ENCODE measurements at places on chromosomes 2 and 18.

GRCh38 chr2:235561450-235561849, 67.6 kb downstream of the AGAP1 start:
- DNase-seq: no peak

GRCh38 chr18:50284255-50284885, 3.0 kb upstream of the MBD1 start:
- no peak for DNase-seq

DNA sequence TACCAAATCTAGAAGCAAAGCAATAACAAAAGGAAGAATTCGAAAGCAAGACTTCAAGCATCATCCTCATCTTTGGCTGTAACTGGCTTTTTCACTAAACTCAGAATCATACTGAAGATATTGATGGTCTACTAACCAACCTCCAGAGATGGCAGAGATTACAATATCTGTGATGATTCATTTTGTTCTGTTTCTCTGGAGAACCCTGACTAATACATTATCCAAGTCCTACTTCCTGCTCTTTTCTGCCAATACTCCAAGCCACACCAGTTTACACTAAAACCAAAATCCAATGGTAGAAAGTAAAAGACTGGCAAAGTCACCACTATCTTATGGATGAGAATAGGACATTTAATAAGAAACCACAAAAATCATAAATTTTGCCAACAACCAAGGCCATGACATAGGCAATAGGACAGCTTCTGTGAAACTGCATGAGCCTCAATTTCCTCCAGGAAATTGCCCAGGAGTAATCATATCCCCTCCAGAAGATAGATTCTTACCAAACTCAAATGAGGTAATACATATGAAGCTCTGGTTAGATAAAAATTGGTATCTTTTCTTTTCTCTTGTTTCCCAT, 159.8 kb downstream of the METTL4 start:
- no peak for DNase-seq

- DNase-seq: no peak
Measured at GRCh38 chr2:207434899-207435465, 94.8 kb upstream of the CREB1 start.

GRCh38 chr2:143296089-143296488, 166.9 kb downstream of the ARHGAP15 start:
- DNase-seq: peak; percentile 48

- DNase-seq: no peak
Measured at GRCh38 chr2:226300196-226300886, 499.3 kb downstream of the IRS1 start.

- DNase-seq: no peak
Measured at GRCh38 chr18:30245766-30246455, 796.6 kb downstream of the DSC3 start.

GRCh38 chr2:240557808-240558207, at the start of gene ANKMY1:
Gene ANKMY1, minus strand, starts transcription at chr2:240557988. Its CDS starts 653 bp downstream, at chr2:240557335.
- DNase-seq: no peak

DNA sequence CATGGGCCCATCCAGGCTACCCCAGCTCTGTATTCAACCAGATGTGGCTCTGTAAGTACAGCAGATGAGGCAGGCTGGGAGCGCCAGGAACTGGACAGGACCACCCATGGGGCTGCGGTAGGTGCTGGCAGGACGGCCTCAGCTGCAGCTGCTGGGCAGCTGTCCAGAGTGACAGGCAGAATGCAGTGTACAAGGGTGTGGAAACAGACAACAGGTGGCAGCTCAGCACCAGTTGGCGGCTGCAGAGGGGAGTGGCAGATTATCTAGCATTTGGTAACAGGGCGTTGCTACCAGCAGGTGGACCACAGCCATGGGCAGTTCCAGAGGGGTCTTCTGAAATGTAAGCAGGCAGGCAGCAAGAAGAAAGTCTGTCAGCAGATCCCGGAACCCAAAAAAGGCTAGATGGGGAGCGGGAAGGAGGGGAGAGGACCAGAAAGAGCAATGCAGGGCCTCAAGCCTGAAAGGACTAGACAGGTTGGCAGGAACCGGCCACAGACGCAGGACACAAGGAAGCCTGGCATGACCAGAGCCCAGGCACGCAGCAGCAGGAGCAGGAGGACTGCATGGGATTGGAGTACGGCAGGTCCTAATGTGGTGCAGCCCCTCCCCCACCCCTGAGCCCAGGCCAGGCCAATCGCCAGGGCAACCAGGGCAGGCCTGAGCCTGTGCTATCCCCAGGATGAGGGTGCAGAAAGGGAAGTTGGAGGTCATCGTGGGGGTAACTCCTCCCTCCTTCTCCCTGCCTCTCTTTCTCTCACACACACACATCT, 24.7 kb downstream of the PKDCC start:
- no peak for DNase-seq

DNA sequence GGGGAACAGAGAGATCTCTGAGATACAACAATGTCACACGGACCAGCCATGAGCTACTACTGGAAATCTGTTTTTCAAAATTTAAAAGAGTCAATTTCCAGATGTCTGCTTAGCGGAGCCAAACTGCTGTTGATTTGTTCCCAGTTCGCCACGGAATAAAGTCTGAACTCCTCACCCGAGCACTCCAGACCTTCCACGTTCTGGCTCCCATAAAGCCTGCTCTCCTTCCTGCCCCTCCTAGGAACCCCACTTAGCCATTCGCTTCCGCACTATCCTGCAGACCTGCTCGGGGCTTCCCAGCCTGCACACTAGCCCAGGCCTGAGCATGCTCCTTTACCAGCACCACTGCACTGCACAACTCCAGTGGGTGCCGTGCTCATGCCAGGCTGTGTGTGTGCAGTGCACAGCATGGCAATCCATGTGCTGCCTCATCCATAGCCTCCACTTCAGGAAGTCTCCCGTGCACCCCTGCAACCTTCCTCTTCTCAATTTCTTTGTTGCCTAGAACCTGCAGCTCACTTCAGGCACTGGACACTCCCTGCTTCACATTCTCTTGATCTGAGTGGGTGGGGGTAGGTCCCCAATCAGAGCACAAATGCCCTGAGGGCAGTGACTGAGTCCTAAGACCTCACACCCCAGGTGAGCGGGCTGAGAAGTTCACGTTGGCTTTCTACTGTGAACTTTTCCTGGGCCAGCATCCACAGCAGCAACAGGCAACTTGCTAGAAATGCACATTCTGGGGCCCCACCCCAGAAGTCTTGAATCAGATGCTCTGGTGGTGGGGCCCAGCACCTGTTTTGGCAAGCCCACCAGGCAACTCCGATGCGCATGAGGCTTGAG, 53.7 kb downstream of the ZBTB7C start:
- no peak for DNase-seq

GRCh38 chr2:158443606-158444005, 12.9 kb downstream of the CCDC148 start:
- DNase-seq: no peak

- DNase-seq: no peak
Measured at GRCh38 chr18:65279668-65280305, 471.0 kb upstream of the CDH7 start.

DNA sequence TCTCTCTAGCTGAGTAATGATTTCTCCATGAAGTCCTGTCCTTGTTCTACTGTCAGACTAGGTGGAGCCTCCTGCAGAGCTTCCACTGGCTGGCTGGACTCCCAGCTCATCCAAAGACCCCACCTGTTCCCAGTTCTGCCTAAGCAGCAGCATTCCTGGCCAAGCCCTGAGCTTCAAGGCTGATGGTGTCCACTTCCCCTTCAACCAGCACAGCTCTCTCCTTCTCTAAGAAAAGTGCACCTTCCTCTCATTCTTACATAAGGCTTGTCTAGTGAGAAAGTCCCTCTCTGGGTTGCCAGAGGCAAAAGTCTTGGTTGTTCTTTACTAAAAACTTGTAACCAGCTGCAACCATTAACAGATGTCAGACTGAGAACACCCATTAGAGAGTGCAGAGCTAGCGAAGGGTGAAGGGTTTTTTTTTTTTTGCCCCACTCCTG, 58.9 kb downstream of the CXCR4 start:
- DNase-seq: no peak

DNA sequence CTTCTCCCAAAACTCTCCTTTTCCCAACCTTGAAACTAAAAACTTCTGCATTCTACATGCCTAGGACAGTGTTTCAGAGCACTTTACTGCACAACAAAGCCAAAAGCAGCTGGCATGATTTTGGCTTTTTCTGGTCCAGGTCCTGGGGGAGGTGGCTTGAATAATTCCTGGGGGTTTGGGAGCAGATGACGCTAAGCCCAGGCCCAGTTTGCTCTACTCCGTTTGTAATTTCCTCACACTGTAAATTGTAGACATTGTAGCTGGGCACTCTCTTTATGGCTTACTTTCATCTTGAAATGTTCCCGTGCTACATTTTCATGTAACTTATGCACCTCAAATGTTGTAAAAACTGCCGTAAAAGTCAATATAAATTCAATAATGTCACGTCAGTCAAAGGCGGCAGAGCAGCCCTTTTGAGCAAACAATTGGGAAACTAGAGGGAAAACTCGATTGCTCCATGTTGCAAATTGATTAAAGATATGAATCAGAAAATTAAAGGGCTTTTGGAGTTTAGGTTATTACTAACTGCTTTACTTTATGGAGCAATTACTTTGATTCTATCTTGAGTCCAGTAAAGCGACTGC, 373.2 kb upstream of the SLC14A2 start:
- DNase-seq: no peak

DNA sequence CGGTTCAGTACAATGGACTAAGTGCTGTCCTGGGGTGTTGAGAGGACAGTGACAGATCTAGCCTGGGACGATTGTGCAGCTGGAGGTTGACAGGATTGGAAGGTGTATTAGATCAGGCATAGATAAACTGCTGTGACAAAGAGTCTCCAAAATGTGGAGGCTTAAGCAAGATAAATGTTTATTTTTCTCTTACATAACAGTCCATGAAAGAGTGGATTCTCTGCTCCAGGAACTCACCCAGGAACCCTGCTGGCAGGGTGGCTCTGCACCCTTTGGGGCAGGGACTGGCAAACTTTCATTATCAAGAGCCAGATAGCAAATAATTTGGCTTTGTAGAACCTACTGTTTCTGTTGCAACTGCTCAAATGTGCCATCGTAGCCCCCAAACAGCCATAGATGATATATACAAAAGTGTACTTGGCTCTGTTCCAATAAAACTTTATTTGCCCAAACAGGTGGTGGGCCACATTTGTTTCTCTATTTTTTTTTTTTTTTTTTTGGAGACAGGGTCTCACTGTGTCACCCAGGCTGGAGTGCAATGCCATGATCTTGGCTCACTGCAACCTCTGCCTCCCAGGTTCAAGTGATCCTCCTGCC, 9.7 kb downstream of the HRH4 start:
- no peak for DNase-seq

GRCh38 chr2:203908797-203909185, 27.8 kb upstream of the ICOS start:
- DNase-seq: no peak

- no peak for DNase-seq
Measured at GRCh38 chr2:71935262-71935848, 212.3 kb downstream of the CYP26B1 start.

- DNase-seq: no peak
Measured at GRCh38 chr18:79413426-79413825, 17.7 kb downstream of the NFATC1 start.

DNA sequence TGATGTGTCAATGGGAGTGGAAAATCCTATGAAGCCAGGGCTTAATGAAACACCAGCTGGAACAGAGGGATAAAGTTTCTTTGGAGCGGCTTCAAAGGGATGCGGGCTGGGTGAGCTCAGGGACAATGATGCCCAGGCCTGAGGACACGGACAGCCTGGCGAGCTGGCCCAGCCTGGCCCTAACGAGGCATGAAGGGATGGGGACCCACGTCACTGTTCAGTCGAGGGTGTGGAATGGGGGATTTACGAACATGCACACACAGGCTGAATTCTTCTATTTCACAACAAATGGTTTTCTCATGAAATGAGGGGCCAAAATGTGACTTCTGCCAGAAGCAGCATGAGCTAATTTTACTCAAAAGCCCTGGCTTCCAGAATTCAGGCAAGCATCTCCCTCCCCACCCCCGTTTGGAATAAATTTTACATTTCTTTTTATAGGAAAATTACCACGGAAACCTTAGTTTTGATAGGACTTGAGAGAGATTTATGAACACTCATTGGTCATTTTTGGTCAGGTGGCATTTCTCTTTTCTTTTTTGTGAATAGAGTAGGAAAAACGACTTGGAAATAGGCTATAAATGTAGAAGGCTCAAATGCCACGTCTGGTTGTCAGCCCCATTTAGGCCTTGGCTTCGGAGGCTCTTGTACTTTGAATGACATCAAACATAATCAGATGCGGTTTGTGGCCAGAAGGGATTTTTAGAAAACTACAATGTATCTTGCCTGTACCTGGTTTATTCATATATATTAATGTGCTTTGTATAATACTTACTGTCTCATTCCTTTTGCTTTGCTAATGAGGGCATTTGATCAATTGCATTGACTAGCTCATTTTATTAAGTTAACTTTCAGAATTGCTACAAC, 893.8 kb upstream of the CELF4 start:
- DNase-seq: no peak

DNA sequence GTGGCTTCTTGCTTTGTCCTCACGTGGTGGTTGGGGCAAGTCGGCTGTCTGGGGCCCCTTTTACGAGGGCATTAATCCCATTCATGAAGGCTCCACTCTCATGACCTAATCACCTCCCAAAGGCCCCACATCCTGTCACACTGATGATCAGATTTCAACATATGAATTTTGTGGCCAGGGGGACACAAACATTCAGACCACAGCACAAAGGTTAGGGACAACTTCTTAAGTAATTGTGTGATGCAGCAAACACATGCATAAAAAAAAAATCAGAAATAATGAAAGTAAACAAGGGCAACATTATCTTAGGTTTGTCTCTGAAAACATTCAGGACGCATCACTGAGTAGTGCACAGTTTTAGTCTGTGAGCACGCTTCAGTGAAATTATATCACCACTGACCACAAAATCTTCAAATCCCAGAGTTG, 54.2 kb upstream of the FRZB start:
- no peak for DNase-seq

- DNase-seq: peak; percentile 64
Measured at GRCh38 chr18:75041586-75041985, 167.4 kb downstream of the PTGR3 start.

Data from Karpas-422 (cell line).